ENCODE measurements at places on chromosomes 5 and 9.

- DNase-seq = no peak
Measured at GRCh38 chr9:97480174-97480573, 21.3 kb upstream of the TMOD1 start.

DNA sequence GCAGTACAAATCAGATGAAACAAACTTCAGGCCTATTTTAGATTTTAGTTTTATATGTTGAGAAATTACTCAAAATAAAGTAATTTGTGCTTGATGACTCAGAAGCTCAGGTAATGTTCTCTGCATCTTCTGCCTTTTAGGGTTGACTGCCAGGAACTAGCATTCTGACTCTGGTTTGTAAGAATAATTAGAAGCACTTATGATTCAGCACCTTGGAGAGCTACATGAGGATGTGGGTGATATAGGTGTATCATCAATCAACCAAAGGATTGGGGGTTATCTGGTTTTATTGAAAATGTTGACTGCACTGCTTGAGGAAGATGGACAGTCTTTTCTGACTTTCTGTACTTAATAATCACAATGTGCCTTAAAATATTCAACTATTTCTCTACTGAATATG is 118.7 kb upstream of the SGCD start:
- peak; percentile 42 for DNase-seq

- peak; percentile 8 for DNase-seq
Measured at GRCh38 chr5:143968071-143968878, 156.3 kb downstream of the HMHB1 start.

- no peak for DNase-seq
Measured at GRCh38 chr5:179803651-179804554, 2.8 kb downstream of the MGAT4B start.

- DNase-seq = no peak
Measured at GRCh38 chr5:127909066-127909465, 174.5 kb upstream of the SLC12A2 start.

- DNase-seq = no peak
Measured at GRCh38 chr5:162939991-162940390, 497.4 kb upstream of the CCNG1 start.

DNA sequence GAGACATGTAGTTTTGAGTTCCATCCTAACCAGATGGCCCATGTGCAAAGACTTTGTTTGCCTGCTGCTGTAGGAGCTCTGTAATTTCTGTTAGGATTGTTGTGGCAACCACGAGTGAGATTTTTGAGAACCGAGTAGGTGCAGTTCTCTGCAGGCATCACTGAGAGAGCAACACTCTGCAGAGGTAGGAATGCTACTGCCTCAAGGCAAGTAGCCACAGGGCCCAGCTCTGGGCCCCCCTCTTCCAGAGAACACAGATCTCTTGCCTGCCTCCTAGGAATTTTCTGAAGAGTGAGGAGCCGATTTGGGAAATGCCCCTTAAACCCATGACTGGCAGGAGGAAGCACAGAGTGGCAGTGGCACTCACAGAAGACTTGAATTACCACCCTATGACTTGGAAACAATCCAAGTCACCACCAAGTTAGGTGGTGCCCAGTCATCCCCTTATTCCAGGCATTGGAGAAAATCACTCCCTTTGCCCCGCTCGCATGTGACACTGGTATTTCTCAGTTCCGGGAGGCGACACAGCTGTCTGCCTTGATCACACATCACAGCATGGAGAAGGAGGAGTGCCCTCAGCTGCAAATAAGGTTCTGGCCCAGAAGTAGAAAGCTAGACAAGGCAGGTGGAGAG is 52.5 kb upstream of the SLC2A8 start:
- no peak for DNase-seq

DNA sequence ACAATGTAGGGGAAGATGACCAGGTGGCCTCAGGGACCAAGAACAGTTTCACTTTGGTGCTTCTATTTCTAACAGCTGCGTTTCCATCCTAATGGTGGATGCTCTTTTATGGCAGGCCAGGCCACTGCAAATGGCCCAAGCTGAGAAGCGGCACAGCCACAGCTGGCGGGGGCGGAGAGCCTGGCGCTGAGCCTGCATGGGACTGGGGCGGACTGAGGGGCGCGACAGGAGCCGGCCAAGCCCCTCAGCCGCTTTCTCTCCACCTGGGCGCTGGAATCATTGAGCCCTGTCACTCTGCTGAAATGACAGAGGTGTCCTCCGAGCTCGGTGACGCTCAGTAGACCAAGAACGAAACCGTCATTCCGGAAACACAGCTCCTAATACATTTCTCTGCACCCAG is 317.3 kb upstream of the PDE4D start:
- DNase-seq = no peak

GRCh38 chr9:103371152-103371551 is 376.0 kb downstream of the CYLC2 start:
- DNase-seq = no peak

- no peak for DNase-seq
Measured at GRCh38 chr9:19969721-19970120, 180.9 kb upstream of the SLC24A2 start.

DNA sequence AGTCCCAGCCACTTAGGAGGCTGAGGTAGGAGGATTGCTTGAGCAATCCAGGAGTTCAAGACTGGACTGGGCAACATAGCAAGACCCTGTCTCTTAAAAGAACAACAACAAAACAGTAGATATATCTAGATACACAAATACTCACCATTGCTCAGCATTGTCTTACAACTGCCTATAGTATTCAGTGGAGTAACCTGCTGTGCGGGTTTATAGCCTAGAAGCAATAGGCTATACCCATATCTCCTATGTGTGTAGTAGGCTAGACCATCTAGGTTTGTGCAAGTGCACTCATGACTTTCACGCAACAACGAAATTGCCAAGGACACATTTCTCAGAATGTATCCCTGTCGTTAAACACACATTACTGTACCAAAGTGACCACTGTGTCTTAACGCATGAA is 44.7 kb downstream of the SLIT3 start:
- DNase-seq = no peak

GRCh38 chr9:77587042-77587441 is 61.1 kb downstream of the GNA14 start:
- DNase-seq = no peak

- DNase-seq = no peak
Measured at GRCh38 chr9:113957821-113958341, 81.8 kb downstream of the ZNF618 start.

DNA sequence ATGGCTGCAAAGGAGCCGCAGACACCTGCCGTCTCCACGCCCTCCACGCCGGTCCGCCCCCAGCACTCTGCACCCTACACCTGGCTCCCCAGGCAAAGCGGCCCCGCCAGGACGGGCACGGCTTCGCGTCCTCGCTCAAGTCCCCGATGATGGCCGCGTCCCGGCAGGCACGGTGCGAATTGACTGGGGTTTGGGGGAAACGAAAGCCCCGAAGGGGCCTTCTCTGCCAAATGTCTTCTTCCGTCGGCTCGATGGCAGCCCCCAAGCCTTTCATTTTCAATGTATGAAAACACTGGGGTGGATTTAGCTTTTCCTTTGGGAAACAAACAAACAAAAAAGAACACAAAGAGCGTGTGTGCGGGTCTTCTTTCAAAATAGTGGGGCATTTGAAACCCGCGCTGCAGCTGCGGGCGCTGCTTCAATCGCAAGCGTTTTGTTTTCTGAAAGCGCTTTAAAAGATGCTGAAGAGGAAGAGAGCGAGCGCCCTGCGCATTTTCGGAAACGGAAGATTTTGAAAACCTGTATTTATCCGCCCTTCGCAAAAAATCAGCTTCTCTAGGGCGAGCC is 160.0 kb downstream of the RMI1 start:
- peak; percentile 15 for DNase-seq

DNA sequence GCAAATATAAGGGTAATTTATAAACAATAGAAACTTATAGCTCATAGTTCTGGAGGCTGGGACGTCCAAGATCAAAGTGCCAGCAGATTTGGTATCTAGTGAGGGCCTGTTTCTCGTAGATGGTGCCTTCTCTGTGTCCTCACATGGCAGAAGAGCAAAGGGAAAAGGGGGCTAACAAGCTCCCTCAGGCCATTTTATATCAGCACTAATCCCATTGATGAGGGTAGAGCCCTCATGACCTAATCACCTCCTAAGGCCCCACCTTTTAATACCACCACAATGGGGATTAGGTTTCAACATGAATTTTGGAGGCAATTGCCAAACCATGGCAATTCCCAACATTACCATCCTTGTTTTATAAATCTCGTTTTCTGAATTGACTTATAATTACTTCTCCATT is 259.8 kb downstream of the ARRDC3 start:
- no peak for DNase-seq

GRCh38 chr9:34862043-34862442 is 96.0 kb upstream of the PHF24 start:
- peak; percentile 5 for DNase-seq

GRCh38 chr5:90226433-90227099 is 183.0 kb downstream of the CETN3 start:
- no peak for DNase-seq

DNA sequence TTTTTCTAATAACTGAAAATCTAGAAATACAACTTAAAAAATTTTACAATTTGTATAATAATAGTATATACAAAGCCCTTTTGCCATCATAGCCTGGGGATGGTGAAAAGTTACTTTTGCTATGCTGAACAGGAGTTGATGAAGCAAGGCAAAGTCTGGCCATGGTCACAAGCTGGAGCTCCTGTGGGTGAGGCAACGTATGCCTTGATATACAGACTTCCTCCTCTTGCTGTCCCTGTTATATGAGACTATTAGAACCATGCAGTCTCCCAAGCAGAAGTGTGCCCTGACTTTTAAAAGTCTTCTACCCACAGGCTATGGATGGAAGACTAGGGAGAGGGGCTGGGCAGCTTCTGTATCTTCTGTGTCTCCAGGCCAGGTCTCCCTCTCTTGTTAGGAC is 15.7 kb downstream of the FAM151B start:
- no peak for DNase-seq

DNA sequence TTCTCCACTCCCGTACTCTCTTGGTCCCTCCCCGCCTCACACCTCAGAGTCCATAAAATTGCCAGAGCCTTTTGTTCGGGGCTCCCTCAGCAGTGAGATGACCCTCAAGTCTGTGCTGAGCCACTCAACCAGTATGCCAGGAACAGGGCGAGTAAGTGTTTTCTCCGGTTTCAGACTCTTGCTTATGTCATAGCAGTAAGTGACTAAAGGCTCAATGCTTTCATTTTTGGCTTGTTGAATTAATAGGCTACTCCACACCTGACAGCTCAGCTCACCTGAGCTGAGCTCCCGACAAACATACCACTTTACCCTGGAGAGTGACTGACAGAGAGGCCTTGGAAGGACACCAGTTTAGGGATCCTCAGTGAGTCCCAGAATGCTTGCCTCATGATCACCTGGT is 30.5 kb downstream of the PCSK1 start:
- no peak for DNase-seq

GRCh38 chr9:11338130-11338529 is 725.3 kb upstream of the PTPRD start:
- DNase-seq = no peak

GRCh38 chr9:13143281-13143680 is 136.2 kb downstream of the MPDZ start:
- peak; percentile 73 for DNase-seq

DNA sequence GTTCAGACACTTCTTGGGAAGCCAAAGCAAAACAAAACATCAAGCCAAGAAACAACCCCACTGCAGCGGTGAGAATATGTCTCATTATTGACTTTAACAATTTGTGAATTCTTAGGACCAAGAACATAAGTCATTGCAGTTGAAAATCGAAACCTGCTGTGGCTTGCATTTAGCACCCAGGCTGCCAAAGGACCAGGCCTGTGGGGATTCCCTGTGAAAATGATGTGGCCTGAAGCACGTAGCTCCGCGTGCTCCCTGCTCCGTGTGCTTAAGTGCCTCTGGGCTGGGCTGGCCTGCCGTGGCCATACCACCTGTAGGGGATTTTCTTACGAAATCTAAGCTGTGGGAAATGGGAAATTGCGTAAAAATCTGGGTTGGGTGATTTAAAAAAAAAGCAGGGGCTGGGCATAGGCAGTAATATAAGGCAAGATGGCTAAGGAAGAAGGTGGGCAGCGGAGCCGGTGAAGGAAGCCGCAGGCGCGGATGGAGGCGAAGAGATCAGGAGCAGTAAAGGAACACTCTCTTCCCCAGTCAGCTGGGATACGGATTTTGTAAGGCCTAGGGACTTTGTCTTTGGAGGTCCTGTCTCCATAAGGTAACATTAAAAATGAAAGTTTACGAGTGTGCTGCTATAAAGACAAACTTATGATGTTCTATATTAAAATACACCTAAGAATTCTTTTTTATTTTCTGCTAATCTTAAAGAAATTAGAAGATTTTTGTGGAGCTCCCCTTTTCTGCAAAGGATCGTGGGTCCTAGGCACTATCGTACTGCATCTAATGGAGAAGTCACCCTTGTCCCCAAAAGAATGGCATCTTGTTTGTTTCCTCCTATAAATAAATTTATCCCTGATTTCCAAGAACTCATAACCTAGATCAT is 189.6 kb upstream of the SEMA6A start:
- no peak for DNase-seq

GRCh38 chr5:110397281-110397680 is 329.2 kb downstream of the TMEM232 start:
- DNase-seq = no peak
